CD4-positive, alpha-beta T cell treated with Interleukin-15 for 4 hours (primary cell): ENCODE measurements at places on chromosomes 7 and 10.

DNA sequence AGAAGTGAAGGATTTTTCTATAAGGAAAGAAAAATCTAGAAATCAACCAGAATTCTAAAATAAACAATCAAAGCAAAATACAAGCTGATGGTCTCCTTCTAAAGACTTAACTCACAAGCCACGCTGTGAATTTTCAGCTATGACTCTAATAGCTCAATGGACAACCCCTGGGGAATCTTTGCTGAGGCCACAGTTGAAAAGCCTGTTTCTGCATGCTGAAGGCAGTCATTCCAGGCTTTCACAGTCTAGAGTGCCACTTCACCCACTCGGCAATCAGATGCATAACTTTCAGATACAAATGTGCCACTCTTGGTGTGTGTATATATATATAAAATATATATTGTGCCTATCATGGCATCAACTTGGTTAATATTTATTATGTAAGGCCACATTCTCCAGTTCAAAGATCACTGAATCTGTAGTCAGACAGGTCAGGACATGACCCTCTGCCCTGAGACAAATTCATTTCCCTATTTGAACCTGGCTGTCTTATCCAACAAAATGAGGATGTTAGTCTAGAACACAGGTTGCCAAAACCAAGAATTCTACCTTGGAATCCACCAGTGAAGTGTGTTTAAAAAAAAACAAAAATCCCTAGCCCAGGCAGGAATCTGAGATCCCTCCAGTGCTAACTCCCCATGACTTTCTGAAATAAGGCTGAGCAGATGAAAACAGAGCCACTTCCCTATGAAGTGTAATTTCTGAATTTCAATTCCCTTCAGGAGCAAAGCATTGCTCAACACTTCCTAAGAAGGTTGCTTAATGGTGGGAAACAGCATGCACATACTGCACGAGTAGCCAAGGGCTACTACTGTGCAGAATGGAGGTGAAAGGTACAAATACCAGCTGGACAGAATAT, 9.9 kb downstream of the LIPA start:
- DNase-seq, result no peak

- DNase-seq, result peak; percentile 10
Measured at GRCh38 chr10:22369434-22370072, 24.3 kb downstream of the SPAG6 start.

GRCh38 chr10:112533916-112534315, 86.9 kb downstream of the VTI1A start:
- no peak for DNase-seq

- DNase-seq, result no peak
Measured at GRCh38 chr7:27697861-27698430, 35.3 kb upstream of the HIBADH start.

- DNase-seq, result no peak
Measured at GRCh38 chr10:34646331-34646730, 168.8 kb downstream of the PARD3 start.

- DNase-seq, result peak; percentile 76
Measured at GRCh38 chr10:43409385-43410109, 561 bp upstream of the HNRNPF start.

DNA sequence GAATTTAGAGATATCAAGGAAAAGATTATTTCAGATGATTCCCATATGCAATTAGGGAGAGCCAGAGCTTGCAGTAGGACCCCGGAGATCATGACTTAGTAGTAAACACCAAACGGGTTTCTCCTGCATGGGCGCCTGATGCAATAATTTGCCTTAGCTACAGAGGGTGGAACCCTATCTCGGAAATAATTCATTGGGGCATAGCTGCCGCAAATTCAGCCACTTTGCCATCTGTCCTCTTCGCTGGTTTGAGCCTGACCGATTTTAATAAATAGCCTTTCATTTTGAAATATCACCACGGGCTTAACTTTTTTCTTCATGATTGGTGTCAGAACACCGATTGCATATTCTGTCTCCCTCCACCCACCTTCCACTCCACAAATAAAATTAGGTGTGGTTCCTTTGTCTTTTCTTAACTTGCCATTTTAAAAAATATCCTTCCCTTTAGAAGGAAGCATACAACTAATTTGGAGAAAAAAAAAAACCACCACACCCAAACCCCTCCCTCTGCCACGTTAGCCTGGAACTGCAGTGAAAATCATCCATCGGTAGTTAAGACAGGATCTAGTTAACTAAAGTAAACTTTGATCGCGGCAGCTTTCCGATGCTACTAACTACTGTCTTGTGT, 1.4 kb downstream of the GARS1 start:
- DNase-seq, result no peak

GRCh38 chr10:27019827-27020226, 80.5 kb downstream of the ANKRD26 start:
- no peak for DNase-seq

DNA sequence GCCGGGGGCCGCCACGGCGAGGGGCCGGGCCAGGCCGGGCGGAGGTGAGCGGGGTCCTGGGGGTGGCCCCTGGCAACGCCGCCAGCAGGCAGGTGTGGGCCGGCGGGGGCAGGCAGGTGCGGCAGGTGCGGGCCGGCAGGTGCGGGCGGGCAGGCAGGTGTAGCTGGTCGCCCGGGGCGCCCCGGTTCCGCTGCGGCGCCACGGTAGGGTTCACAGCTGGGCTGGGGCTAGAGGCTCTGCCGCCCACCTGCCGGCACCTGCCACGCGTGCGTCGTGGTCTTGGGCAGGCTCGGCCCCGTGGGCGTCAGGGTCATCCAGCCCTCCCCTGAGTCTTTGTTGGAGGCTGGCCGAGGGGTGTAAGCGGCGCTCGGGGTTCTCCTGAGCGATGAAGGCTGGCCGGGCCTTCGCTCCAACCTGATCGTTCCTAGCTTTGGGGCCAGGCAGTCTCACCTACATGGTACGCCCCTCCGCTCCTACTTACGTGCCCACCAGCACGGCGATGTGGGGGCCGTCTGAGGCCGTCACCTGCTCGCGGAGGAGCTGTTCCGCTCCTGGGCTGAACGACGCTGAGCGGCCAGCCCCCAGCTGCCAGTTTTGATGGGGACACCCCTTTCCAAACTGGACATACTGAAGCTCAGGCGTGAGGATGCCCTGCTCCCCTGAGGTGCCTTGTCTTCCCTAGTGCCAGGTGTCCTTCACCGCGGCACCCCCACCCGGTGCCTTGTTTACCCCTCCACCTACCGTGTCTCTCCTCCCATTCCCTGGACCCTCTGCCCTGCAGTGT, 493 bp downstream of the ZMIZ2 start:
- no peak for DNase-seq

- DNase-seq, result no peak
Measured at GRCh38 chr10:11401264-11402235, 209.9 kb downstream of the USP6NL start.

DNA sequence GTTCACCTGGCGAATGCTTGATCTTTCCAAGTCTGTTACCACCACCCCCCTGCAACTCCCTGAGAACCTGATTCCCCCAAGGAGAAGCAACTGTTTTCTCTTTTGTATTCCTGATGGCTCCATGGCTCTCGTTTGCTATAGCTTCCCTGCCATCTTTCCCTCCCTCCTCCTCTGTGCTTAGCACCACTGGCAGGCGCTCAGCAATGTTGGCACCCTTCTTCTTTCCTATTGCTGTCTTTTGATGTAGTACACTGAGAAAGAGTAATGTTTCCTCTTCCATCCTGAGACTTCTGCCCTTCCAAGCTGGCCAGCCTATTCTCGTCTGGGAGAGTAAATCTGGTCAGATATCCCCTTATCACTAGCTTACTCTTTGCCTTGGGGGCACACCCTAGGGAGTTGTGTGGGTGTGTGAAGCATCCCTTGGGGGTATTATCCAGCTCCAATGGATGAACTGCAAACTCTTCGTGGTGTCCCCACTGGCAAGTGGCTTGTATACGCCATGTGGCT, 74.0 kb downstream of the BMPER start:
- DNase-seq, result no peak

DNA sequence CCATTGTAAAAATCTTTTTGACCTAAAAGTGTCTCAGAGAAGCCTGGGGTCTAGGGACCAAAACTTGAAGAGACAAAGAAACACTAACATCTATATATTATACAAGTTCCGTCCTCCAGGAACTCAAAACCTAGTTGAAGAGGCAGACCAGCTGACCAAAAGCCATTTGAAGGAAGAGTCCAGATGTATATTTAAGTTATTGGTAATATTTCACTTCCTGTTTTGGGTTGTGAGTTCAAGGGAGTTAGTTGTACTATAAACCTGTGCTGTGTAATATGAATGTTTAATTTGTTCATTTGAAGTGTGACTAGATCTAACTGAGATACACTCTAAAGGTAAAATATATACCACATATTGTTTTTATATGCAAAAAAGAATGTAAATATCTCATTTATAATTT, 45.0 kb downstream of the CDK1 start:
- no peak for DNase-seq

DNA sequence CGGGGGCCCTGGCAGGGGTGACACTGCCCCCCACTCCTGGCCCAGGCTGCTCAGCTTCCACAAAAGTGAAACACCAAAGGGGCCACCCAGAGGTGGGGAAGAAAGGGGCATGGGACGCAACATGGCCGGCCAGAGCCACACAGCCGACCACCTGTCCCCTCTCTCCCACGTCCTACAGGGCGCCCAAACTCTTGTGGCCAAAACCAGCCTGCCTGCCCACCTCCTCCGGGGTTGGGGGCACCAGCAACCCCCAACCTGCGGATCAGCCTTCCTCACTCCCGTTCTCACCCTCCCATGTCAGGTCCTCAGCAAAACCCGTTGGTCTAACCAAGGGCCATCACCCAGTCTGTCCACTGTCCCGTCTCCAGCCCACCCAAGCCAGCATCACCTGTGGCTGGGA, 79.5 kb upstream of the DNAAF5 start:
- no peak for DNase-seq

- no peak for DNase-seq
Measured at GRCh38 chr10:88949912-88950837, 2.4 kb downstream of the ACTA2 start.

DNA sequence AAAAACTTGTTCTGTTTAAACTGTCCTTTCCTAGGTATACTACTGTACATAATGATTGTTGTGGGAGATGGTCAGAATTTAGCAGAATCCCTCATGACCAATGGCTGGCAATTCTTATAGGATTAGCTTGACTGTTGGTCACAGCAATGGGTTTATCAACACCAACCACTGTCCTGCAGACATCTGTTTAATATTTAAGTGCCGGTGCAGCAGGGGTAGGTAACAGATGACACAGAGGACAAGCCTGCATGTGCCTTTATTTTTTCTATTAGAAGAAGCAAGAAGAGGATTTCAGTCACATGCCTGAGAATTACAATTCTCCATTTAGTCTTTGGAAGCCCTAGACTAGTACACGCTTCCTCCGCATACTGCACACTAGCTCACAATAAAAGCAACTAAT, 48.4 kb downstream of the CCDC6 start:
- no peak for DNase-seq

DNA sequence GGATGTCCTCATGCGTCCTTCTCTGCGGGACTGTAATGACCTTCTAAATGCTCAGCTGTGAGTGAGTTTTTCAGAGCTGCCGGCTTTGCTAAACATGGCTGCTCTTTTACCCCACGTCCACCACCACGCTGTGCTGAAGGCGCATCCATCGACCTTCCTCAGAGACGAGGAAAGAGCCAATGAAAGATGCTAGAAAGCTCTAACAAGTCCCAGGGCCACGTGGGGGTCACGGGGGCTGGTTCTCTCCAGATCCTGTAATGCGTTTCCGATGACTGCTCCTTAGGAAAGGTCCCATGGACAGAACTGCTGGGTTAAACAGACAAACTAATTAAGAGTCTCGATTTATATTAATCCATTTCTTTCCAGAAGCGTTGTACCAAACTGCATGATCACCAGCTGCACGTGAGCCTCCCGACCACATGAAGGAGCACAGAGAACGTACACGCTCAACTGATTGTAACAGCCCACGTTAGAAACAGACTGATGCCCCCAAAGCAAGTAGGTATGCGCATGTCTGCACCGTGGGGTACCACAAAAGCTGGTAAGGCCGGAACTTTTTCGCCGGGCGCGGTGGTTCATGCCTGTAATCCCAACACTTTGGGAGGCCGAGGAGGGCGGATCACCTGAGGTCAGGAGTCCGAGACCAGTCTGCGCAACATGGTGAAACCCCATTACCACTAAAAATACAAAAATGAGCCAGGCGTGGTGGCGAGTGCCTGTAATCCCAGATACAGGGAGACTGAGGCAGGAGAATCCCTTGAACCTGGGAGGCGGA, 109.6 kb downstream of the TCERG1L start:
- DNase-seq, result no peak

GRCh38 chr7:118793582-118793981, 569.1 kb downstream of the ANKRD7 start:
- no peak for DNase-seq

GRCh38 chr7:37251222-37251621, 197.4 kb downstream of the ELMO1 start:
- DNase-seq, result no peak

GRCh38 chr7:152924238-152924637, 164.7 kb downstream of the ACTR3B start:
- DNase-seq, result no peak

GRCh38 chr10:59718257-59718656, 8.6 kb upstream of the SLC16A9 start:
- no peak for DNase-seq

DNA sequence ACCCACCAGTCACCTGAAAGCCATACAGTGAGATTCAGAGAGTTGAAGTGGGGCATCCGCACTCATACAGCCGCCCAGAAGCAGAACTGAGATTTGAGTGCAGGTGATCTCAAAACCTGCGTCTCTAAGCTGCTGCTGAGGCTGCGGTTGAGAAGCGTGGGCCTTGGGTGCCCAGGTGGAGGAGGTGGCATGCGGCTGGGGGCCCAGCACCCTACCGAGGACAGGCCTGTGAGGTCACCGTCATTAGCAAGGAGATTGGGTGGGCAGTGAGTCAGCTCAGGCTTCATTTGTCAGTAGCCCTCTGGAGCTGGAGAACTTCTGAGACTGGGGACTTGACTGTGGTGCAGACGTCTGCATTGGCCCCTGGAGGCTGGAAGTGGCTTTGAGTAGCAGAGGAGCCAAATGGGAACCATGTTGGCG, 29.8 kb downstream of the ZMIZ1 start:
- DNase-seq, result no peak

GRCh38 chr7:137658190-137658900, 188.4 kb downstream of the DGKI start:
- no peak for DNase-seq

DNA sequence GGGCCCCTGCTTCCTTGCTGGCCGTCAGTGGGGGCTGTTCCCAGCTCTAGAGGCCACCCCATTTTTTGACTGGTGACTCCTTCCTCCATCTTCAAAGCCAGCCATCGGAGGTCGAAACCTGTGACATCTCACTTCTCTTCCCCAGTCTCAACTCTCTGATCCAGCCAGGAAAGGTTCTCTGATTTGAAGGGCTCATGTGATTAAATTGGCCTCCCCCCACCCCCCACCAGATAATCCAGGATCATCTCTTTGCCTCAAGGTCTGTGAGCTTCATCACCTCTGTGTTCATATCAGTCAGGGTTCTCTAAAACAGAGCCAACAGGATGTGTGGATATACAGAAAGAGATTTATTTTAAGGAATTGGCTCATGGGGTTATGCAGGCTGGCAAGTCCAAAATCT, 5.6 kb upstream of the RAMP3 start:
- DNase-seq, result no peak

GRCh38 chr7:2896131-2896530, 52.0 kb upstream of the GNA12 start:
- no peak for DNase-seq
